ENCODE measurements at places on chromosomes 12 and 14.

GRCh38 chr12:12217018-12217359, 49.9 kb downstream of the LRP6 start:
- DNase-seq: no peak

- no peak for DNase-seq
Measured at GRCh38 chr14:102907303-102907844, 15.1 kb upstream of the AMN start.

DNA sequence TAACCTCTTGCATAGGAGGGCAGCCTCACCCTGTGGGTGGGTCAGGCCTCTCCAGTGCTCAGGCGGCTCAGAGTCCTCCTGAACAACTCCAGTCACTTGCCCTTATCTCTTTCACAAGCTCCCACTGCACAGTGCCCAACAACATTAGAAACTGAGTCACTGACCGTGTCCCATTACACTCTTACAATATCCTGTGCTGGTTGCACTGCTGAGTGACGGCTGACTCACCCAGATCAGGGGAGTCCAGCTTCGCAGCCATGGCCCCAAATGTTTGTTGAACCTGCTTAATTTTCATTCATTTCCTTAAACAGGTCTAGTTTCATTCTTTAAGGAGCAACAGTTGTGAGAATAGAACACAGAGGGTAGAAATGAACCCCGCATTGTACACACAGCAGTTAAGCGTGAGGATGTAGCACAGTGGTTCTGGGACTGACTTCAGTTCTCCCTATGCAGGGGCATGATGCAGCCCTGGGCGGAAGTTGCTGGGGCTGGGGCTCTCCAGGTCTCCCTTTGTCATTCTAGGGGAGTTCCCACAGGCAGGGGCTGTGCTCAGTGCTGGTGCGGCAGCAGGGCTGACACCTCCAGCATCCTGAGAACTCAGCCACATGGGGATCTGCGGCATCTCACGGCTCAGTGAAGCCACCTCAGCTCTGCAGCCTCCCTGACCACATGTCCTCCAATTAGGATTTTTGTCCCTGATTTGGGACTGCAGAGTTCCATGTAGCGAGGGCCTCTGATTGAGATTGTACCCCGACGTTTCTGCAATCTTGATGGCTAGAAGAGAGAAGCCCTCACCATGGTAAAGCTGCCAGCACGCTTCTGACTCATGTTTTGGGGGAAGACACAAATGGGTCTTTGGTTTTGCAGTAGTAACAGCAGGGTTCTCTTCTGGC, 16.1 kb downstream of the GPR68 start:
- DNase-seq: no peak

DNA sequence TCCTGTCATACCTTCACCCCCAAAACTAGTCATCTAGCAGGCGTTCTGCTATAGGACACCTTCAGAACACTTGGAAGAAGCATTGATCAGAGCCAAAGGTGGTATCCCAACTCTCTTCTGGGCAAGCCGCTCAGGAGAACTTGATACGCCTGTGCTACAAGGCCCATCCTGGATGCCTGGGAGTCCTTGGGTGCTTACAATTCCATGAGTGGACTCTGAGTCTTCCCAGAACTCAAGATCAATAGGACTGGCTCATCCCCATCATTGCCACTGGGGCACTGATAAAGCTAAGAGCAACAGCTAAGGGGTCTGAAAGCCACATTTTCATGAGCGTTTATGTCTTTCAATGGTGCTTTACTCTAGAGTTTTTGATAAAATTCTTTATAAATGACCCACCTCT, 1.9 kb downstream of the SPTB start:
- DNase-seq: no peak

- DNase-seq: no peak
Measured at GRCh38 chr12:2453076-2453760, 341.6 kb upstream of the FKBP4 start.

- no peak for DNase-seq
Measured at GRCh38 chr14:100495917-100496316, 91.3 kb downstream of the BEGAIN start.

All from left ventricle myocardium superior (tissue), 1 donor.